ENCODE measurements at places on chromosomes 6 and 20.

GRCh38 chr6:95545226-95545625 is 32.1 kb upstream of the MANEA start:
- DNase-seq: no peak

DNA sequence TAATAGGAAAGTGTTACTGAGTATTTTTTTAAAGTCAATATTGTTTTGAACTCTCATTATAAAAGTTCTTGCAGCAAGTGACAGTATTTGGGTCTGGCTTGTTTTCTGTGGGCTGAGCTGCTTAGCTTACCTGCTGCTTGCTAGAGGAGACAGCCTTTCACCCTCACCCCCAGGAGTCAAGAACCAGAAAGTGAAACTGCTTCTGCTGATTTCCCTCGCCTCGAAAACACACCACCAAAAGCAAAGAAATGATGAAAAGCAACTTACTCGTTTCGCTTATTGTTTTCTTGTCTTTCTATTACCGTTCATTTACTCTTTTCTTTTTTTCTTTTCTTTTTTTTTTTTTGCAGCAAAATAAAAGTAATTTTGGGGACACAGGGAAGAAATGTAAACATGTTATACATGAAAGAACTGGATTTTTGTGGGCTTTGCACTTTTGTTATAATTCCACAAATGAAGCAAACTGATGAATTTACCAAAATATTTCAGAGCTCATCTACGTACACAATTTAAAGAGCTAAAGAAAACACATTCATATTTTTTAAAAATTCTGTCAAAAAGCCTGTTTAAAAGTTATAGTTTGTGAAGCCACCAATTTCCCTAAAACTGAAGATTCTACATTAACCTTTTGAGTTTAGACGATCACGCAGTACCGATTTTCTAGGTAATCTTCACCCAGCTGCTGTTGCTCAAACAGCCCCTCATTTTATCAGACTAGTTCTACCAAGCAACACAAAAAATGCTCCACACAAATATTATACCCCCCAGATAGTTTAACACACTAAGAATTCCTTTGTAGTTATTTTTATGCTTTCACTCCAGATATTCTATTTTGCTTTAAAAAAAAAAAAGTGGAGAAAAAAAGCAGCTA is 1.7 kb downstream of the SCML4 start:
- DNase-seq: no peak

- DNase-seq: no peak
These were observed 96.7 kb upstream of the FAM184A start for GRCh38 chr6:119174879-119175817.

DNA sequence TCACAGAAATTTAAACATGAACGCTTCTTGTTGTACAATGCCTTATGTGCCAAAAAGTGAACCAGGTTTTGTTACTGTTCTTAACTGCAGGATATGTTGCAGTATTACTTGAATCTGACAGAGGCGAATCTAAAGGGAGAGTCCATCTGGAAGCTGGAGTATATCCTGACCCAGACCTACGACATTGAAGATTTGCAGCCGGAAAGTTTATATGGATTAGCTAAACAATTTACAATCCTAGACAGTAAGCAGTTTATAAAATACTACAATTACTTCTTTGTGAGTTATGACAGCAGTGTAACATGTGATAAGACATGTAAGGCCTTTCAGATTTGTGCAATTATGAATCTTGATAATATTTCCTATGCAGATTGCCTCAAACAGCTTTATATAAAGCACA is 19.9 kb downstream of the SMPDL3A start:
- DNase-seq: no peak

- no peak for DNase-seq
These were observed 42.2 kb upstream of the STXBP5 start for GRCh38 chr6:147161974-147162495.

GRCh38 chr6:162970246-162970645 is 242.5 kb downstream of the PACRG start:
- no peak for DNase-seq

DNA sequence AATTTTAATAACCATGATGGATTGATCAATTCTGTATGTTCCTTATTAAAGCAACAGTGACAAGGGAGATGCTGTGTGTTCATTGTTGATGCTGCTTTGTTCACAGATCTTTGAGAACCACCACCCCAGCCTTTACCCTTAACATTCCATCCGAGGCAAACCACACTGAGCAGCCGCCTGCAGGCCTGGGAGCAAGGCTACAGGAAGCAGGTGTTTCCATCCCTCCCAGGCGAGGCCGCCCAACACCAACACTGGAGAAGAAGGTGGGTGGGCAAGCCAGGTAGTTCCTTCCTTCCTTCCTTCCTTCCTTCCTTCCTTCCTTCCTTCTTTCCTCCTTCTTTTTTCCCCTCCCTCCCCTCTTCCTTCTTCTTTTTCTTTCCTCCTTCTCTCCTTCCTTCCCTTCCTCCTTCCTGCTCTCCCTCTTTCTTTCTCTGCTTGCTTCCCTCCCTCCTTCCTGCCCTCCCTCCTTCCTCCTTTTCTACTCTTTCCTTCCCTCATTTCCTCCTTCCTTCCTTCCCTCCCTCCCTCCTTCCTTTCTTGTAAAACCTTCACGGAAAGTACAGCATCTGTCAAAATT is 13.7 kb downstream of the TTLL2 start:
- no peak for DNase-seq

- no peak for DNase-seq
These were observed 106.1 kb upstream of the ADGRF4 start for GRCh38 chr6:47592131-47592840.

DNA sequence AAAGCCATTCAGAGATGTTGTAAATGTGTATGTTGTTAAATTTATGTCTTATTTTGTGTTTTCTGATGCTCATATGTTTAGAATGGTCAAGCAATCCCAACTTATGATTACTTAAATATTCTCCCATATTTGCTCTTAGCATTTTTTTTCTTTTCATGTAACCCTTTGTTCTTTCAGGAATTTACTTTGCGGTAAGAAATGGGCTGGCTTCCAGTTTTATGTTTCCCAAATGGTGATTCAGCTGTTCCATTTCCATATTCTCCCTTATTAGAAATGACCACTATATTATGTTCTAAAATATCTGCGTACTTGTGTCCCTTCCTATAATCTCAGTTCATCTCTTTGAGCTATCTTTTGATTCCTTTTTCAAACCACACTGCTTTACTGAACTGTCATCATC is 113.7 kb downstream of the CDH26 start:
- DNase-seq: no peak

GRCh38 chr6:139695361-139695760 is 320.9 kb upstream of the CITED2 start:
- no peak for DNase-seq

GRCh38 chr6:53044071-53044470 is 21.1 kb upstream of the FBXO9 start:
- no peak for DNase-seq

GRCh38 chr6:32972353-32973143 is 4.2 kb downstream of the BRD2 start:
- no peak for DNase-seq

GRCh38 chr20:10843146-10843711 is 169.4 kb upstream of the JAG1 start:
- DNase-seq: no peak

GRCh38 chr6:68473433-68474210 is 161.5 kb upstream of the ADGRB3 start:
- no peak for DNase-seq

GRCh38 chr20:34984756-34985261 is 29.1 kb downstream of the MYH7B start:
- DNase-seq: no peak

DNA sequence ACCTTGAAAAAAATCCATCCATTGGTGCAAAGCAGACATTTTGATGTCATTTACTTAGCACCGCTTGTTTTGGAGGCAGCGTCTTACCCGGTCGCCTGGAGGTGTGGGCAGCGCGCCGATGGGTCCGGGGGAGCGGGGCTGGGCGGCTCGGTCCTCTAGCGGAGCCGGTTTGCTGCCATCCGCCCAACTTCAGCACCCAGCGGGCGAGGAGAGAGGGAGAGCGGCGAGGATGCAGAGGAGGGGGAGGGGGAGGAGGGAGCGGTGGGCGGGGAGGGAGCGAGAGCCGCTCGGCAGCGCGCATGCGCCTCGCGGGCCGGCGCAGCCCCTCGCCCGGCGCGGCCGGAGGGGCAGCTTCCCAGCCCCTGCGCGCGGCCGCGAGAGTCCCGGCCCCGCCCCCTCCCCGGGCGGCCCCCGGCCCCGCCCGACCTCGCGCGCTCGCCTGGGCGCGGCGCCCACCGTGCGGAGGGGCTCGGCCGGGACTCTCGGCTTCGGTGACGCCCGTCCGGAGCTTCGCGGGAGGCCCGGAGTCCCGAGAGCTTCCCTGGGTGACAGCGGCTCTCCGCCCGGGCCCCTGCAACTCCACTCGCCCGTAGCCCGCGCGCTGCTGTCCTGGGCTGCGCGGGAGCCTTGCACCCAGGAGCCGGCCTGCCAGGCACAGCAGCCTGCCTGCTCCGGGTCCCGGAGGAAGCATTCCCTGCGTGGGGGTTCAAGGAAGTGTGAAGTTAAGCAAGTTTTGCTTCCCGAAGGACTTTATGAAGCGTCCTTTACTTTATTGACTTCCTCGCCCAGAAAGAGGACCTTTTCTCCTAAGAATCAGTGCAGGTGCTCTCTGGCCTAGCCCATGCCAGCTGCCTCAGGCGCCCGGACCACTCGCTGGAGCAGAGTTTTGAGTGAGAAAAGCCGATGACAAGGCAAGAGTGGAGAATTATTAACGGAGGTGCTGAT is at the start of gene RGS17:
TSS of gene RGS17 (minus strand) at position 246 of the 945 bp plus-strand sequence. CDS start 87,264 bp downstream, outside the sequence.
- peak; percentile 80 for DNase-seq

DNA sequence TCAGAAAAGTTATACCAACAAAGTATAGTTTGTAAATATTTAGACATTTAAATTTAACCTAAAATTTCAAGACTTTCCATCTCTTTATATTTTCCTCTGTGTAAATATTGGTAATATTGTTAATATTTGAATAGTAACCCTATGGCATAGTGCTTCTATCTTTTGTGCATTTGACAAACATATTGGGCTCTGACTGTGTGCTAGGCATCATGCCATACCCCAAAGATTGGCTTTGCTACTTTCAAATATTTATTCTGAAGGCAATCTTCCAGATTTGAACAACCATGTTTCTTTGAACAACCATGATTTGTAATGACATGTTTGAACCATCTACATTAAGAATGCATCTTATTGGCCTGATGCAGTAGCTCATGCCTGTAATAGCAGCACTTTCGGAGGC is 15.5 kb upstream of the PRDM1 start:
- DNase-seq: no peak

GRCh38 chr6:140566781-140567277 is 1192.4 kb upstream of the CITED2 start:
- DNase-seq: no peak

DNA sequence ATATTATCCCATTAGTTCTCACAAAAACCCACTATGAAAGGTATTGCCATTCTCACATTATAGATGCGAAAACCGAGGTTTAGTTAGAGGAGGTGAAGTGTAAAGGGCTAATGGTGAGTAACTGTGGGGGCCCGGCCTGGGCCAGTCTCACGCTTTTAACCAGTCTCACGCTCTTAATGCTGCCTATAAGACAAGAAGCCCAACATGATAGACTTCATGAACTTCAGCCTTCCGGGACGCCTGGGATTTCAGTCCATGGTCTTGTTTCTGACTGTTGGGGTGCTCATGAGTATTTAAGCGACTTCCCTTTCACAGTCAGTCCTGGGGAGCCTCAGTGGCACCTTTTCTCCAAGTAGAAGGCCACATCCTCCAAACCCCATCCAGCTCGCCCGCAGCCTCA is 31.7 kb downstream of the AGPAT4 start:
- no peak for DNase-seq

DNA sequence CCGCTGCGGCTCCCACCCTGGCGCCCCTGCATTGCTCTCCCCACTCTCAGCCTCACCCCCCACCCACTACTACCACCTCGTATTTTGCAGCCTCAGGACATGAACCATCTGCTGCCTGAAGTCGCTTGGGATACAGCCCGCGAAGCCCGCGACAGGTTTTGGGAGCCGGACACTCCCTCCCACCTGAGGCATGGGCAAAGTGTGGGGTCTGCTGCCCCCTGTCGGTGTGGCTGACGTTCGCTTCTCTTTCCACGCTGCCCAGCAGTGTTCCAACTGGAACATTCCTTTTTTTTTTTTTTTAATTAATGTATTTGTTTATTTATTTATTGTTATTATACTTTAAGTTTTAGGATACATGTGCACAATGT is 15.3 kb upstream of the LPA start:
- DNase-seq: no peak

DNA sequence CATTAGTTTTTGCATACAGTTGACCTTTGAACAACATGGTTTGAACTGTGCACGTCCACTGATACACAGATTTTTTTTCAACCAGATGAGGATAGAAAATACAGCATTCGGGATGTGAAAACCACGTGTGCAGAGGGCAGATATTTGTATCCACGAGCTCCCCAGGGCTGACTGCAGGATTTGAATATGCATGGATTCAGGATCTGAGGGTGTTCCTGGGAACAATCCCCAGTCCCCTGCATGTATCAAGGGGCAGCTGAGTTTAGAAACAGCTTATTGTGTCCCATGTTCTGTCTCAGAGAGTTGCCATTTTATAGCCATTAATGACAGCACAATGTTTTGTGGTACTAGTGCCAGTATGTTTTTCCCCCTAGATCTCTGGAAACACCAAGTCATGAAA is 53.6 kb downstream of the CD164 start:
- DNase-seq: no peak

DNA sequence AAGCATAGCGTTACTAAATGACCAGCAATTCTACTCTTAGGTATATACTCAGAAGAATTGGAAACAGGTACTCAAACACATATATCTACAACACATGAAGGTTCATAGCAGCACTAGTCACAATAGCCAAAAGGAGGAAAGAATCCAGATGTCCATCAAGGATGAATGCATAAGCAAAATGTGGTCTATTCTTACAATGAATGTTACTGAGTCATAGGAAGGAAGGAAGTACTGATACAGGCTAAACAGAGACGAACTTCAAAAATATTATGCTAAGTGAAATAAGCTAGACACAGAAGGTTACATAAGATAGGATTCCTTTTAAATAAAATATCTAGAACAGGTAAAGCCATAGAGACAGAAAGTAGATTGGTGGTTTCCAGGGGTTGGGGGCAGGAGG is 93.5 kb downstream of the MAP3K7 start:
- no peak for DNase-seq

GRCh38 chr6:43307451-43308100 is 1.1 kb downstream of the CRIP3 start:
- no peak for DNase-seq

DNA sequence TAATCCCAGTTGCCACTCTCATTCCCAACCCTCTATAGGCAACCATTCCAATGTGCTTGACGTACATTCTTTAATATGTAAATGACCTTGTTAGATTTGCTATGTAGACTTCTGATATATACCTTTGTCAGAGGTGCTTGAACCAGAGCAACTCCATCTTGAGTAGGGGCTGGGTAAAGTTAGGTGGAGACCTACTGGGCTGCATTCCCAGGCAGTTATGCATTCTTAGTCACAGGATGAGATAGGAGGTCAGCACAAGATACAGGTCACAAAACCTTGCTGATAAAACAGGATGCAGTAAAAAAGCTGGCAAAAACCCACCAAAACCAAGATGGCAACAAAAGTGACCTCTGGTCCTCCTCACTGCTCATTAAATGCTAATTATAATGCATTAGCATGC is 8.3 kb upstream of the HM13 start:
- no peak for DNase-seq
